ENCODE measurements at places on chromosomes 16 and 17.

DNA sequence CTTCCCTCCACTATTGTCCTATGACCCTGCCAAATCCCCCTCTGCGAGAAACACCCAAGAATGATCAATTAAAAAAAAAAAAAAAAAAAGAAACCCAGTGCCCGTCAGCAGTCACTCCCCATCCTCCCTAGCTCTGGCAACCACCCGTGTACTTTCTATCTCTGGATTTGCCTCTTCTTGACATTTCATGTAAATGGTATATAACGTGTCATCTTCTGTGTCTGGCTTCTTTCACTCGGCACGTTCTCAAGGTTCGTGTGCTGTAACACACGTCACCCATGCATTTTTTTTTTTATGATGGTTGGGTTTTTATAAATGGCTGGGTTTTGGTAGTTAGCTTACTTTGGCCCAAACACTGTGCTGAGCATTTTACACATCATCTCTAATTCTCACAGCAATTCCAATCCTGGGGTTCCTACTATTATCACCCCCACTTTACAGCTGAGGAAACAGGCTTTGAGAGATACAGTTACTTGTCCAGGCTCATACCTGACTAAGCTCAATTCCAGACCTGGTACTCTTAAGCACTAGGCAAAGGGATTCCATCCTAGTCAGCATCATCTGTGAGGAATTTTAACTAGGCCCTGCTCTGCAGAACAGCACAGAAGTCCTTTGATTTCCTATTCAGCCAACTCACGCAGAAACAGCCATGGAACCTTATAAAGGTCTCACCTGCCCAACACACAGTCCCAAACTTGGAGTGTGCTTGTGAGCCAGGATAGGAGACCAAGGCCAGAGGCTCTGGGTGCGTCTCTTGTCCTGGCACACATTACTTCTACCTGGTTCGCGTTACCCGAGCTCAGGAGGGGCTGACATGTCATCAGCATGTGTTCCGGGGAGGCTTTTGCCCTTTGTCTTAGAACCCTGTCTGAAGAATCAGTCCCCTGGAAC lies 11.7 kb downstream of the NDUFAB1 start:
- DNase-seq, result no peak

- DNase-seq, result no peak
Measured at GRCh38 chr17:77528516-77529327, 388.0 kb downstream of the SEC14L1 start.

- no peak for DNase-seq
Measured at GRCh38 chr16:17392127-17392856, 78.5 kb downstream of the XYLT1 start.

GRCh38 chr17:14305785-14306496 lies 5.1 kb downstream of the HS3ST3B1 start:
- DNase-seq, result no peak

DNA sequence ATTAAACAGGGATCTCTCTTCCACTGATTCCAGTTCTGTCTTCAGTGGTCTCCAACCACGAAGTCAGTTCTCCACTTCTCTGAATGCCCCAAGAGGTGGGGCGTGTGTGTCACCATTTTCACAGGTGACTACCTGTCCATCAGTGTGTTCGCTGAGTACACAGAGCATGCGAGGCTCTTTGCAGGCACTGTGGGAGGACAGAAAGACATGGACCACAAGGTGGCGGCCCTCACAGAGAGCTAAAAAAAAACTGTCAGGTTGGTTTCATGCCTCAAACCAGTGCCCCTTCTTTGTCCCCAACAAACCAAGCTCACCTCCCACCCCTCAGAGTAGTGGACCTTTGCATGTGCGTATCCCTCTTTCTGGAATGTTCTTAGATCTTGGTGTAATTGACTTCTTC lies 13.8 kb downstream of the EMP2 start:
- no peak for DNase-seq

DNA sequence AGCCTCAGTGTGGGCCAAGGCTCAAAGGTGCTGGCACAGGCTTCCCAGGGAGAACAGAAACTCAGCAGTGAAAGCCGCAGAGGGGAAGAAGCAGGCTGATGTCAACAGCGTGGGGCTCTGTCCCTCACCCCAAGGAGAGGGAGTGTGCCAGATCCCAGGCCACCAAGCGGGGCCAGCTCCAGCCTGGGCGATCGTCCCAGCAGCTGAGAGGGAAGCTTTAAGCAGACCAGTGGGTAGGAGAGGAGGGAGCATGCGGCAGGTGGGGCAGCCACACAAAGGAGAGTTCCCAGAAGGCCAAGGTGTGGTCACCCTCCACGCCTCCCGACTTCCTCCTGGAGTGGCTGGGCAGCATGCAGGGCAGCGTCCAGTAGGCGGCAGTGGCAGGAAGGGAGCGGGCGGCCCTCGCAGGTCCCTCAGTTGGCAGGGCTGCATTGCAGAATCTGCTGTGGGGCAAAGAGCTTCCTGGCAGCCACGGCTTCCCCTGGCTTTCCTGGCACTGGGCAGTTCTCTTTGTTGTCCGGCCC lies 6.0 kb downstream of the SYNGR2 start:
- no peak for DNase-seq

- DNase-seq, result no peak
Measured at GRCh38 chr17:42904110-42904469, 3.5 kb downstream of the G6PC1 start.

DNA sequence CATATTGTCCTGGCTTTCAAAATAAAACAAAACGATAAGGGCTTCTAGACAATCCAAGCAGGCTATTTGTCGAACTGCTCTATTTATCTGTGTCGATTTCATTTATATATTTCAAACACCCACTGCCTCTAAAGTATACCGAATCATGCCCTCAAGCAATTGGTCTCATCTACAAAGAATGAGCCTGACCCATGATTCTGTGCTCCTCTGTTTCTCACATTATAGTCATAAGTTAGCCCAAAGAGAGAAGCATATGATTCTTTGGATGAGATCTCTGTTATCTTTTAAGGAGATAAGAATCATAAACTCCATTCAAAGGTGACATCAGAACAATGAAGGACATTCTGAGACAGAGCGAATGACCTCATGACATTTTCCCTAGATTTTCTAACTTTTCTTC lies 191.1 kb downstream of the MAP2K6 start:
- DNase-seq, result no peak

DNA sequence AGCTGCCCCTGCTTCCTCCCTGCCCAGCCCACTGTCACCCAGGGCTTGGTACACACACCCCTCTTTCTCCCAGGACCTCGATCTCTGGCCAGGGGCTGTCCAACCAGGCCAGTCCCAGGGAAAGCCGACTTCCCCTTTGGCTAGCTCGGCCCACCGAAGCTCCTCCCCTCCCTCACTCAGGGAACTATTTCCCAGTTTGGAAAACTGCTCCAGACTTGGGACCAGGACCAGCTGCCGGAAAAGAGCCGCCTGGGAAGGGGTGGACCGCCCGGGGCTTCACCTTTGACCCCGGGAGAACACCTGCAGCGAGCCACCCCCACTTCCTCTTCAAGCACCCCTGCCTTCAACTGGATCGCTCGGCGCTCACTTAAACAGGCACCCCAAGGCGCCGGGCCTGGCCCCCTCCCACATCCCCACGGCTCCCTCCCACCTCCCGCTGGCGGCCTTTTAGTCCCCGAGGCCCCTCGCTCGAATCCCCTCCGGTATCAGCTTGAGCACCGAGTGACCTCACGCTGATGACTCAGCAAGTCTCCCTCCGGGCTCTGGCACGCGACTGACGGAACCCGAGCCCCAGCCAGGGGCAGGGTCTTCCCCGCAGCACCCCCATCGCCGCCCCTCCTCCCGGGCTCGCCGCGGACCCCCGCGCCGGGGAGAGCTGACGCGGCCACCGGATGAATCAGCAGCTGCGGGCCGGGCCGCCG lies 934 bp downstream of the MAFG start:
- no peak for DNase-seq

- no peak for DNase-seq
Measured at GRCh38 chr17:14078027-14078426, 8.7 kb downstream of the COX10 start.

DNA sequence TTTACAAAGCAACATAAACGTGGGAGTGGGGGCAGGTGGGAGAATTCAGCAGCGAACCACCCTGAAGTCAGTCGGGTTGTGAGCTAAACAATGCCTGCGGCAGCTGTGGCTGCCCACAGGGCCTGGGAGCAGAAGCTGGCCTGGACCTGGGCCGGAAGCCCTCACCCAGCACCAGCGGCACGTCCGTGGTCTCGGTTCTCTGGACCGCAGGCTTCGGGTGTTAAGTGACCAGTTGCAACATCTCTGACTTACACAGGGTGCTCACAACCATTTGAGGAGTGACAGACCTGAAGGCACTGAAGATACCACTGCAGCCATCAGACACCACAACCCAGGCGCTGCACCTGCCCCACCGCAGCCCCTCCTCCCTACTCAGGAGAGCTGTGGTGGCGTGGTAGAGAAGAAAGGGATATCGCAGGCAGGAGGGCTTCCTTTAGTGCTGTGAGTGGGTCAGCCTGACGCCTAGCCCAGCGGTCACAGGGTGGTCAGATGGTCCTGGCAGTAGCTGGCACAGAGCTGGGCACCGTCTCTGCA lies 33.8 kb downstream of the CBFA2T3 start:
- DNase-seq, result no peak

- DNase-seq, result no peak
Measured at GRCh38 chr17:43554857-43555256, 8.7 kb upstream of the ETV4 start.

DNA sequence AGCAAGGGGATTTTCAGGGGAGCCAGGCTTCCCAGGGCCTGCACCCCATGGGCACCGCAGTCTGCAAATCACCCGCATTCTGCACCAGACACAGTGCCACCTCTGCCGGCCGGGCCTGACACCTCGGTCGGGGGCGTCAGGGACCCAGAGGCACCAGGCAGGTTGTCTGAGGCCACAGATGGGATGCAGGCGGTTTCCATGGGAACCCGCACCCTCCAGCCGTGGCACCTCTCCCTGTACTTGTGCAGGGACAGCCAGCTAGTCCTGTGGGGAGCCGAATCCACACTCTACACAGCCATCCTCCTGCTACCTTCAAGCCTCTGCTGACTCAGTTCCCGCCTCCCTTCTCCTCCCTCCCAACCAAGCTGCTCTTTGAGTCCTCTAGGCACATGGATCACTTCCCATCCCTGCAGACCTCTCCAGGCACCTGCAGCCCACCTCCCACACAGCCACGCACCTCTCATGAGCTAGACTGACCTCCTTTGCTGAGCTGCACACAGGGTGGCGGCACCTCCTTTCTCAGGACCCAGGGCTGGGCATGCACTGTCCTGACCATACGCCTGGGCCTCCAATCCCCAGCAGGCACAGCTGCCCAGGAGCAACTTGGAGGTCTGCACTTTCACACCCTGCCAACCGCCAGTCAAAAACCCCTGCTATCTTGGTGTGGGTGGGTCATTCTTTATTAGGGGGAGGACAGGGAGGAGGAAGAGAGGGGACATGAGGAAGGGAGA lies 119.5 kb downstream of the C16orf78 start:
- DNase-seq, result no peak

DNA sequence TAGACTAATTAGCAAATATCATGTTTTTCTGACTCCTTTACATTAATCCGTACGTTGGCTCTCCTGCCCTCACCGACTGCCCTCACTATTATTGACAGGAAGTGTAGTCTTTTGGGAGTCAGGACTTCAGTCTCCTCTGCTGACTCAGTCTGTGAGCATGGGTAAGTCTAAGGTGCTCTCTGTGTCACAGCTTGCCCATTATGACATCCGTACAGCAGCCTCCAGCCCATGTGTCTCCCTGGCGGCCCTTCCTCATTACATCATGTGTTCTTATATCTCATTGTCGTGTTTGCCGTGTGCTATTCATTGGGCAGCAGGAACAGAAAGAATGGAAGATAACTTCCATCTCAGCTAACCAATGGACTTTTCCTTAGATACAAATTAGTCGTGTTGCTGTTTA lies 77.5 kb downstream of the MRTFB start:
- DNase-seq, result no peak

DNA sequence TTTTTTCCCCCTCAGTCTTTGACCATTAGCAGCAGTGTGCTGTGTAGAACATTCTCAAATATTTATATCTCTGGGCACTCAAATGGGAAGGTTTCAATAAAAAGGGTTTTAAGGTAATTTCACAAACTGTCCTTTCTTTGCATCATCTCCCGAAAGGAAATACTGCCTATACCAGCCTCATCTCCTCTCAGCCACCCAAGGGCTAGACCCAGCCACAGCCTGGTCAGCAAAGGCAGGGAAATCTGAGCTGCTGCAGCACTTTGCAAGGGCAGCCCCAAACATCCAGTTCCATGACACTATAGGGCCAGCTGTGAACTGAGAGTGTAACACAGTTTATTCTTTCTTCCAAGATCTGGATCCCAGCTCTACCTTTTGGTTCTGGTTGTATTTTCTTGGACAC lies 28.9 kb downstream of the TMEM11 start:
- DNase-seq, result no peak

DNA sequence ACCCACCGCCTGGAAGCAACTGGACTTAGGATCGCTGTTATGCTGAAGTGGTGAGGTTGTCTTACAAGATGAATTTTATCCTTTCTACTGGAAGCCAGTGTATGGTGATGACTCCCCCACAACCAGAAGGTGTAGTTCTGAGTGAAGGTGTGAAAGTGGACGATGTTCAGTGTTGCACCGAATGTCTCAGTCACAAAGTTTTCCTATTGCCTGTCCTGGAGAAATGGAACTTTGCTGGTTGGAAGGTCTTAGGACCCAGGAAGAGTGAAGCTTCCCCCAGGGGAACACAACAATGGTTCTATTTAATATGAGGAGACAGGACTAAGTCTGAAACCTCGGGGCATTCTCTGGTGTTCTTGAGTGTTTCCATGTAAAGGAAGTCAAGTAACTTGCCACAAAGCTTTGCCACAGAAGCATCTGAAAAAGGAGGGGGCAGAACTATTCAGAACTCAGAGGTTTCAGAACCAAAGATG lies 44.2 kb downstream of the USP22 start:
- DNase-seq, result no peak

- no peak for DNase-seq
Measured at GRCh38 chr16:84579936-84580335, 37.9 kb downstream of the COTL1 start.

DNA sequence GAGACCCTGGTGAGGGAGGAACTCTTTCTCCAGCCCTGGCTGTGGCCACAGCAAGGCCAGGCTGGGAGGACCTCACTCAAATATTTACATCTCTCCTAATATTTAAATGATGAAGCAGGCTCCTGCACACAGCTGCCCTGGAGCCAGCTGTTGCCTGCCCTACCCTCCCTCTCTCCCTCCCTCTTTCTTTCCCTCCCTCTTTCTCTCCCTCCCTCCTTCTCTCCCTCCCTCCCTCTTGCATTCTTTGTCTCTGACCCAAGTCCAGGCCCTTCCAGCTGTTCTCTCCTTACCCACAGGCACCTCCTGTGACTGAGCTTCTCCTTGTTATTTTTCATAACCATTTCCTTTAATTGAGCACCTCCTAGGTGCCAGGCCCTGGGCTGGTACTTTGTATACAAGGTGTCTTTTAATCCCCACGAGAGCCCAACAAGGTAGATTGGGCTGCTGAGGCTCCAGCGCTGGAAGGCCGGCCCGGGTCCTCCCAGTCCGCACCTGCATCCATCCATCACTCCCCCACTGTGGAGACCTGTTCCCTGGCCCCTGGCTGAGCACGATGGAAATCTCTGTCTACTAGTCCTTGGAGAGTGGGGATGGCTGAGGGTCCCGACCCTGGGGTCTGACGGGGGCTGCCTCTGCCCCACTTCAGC lies 242.3 kb downstream of the SEC14L1 start:
- no peak for DNase-seq

GRCh38 chr17:5915337-5915736 lies 154.8 kb upstream of the WSCD1 start:
- no peak for DNase-seq

- DNase-seq, result no peak
Measured at GRCh38 chr16:57711346-57711745, 16.7 kb downstream of the DRC7 start.

- no peak for DNase-seq
Measured at GRCh38 chr17:79272220-79272619, 197.6 kb downstream of the ENGASE start.

GRCh38 chr16:191831-192230 lies 11.6 kb downstream of the HBQ1 start:
- DNase-seq, result no peak
